HuH-7.5 (cell line): ENCODE measurements at places on chromosomes 6 and 20.

DNA sequence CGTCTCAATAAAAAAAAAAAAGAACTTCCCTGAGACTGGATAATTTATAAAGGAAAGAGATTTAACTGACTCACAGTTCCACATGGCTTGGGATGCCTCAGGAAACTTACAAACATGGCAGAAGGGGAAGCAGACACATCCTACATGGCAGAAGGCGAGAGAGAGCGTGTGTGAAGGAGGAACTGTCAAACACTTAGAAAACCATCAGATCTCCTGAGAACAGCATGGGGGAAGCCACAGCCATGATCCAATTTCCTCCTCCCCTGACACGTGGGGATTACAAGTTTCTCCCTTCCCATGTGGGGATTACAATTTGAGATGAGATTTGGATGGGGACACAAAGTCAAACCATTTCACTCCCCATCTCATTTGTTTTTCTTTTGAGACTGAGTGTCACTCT lies 46.6 kb upstream of the TFAP2C start:
- DNase-seq = no peak

GRCh38 chr20:34010405-34010931 lies 16.8 kb downstream of the RALY start:
- DNase-seq = no peak

DNA sequence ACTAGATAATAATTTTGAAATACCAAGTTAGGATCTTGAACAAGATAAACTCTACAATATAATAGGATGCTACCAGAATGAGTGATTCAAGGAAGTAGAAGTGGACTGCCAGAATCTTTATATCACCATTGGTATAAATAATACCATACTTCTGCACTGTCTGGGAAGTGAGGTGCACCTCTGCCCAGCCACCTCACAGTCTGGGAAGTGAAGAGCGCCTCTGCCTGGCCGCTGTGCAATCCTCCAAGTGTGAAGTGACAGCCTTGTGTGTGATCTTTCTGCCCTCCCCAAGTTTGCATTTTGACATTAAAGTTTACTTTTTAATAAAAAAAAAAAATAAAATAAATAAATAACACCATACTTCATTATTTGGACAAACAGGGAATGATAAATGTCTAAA lies 18.8 kb downstream of the LATS1 start:
- no peak for DNase-seq

DNA sequence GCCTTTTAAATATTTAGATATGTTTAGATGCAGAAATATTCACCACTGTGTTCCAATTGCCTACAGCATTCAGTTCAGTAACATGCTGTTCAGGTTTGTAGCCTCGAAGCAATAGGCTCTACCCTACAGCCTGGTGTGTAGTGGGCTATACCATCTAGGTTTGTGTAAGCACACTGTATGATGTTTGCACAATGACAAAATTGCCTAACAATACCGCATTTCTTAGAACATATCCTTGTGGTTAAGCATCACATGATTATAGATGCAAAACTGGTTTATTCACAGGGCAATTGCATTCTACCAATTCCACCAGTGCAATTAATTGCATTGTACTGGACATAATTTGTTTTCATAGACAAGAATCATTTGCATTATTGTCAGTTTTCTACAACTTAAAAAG lies 7.9 kb upstream of the SLC22A16 start:
- DNase-seq = no peak

DNA sequence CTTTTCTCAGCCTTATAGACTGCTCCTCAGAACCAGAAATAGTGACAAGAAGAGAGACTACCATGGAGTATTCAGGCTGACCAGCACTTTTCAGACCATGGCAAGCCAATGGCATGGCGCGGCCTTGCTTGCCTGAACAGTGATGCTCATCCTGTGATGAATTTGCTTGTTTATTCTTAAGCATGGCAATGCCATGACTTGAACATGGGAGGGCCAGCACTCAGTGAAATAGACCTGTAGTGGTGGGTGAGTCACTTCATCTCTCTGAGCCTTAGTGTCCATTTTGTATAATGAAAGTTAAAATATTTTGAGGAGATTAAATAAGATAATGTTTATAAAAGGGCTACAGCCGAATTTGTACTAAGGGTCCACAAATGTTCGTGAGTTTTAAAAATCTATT lies 79.1 kb downstream of the LRRC1 start:
- DNase-seq = no peak
